H7 (cell line): ENCODE measurements at places on chromosomes 6 and 20. TPM values are rescaled to one million over a fixed set of nuclear protein-coding genes. Genes with fewer than 3 reads are reported as not detected.

FOXA2 gene
- 6.4 and 19.3 TPM in 2 replicates for total RNA-seq

LPA gene
- total RNA-seq = not detected in 2 replicates

GSTA2 gene
- not detected in 2 replicates for total RNA-seq

SLC26A8 gene
- 0.03 TPM in 1 of 2 replicates, not detected in the other for total RNA-seq

CCN2 gene
- total RNA-seq = 5.8 and 8.3 TPM in 2 replicates

TNNC2 gene
- 0.42 and 0.70 TPM in 2 replicates for total RNA-seq

FILIP1 gene
- total RNA-seq = 1.4 and 1.6 TPM in 2 replicates

GCNT2 gene
- 33.4 and 52.5 TPM in 2 replicates for total RNA-seq

MARCKS gene
- 91.0 and 92.7 TPM in 2 replicates for total RNA-seq

RPS18 gene
- total RNA-seq = 3,561 and 4,135 TPM in 2 replicates

VSTM2L gene
- total RNA-seq = 2.7 and 5.8 TPM in 2 replicates

ID4 gene
- 3.4 and 3.5 TPM in 2 replicates for total RNA-seq

OR2H1 gene
- not detected in 2 replicates for total RNA-seq

ZBTB46 gene
- 13.5 and 20.0 TPM in 2 replicates for total RNA-seq

OXT gene
- total RNA-seq = 1.5 TPM in 1 of 2 replicates, not detected in the other

SH3BGRL2 gene
- 8.6 and 13.3 TPM in 2 replicates for total RNA-seq
